ENCODE measurements at places on chromosomes 6 and 20.

DNA sequence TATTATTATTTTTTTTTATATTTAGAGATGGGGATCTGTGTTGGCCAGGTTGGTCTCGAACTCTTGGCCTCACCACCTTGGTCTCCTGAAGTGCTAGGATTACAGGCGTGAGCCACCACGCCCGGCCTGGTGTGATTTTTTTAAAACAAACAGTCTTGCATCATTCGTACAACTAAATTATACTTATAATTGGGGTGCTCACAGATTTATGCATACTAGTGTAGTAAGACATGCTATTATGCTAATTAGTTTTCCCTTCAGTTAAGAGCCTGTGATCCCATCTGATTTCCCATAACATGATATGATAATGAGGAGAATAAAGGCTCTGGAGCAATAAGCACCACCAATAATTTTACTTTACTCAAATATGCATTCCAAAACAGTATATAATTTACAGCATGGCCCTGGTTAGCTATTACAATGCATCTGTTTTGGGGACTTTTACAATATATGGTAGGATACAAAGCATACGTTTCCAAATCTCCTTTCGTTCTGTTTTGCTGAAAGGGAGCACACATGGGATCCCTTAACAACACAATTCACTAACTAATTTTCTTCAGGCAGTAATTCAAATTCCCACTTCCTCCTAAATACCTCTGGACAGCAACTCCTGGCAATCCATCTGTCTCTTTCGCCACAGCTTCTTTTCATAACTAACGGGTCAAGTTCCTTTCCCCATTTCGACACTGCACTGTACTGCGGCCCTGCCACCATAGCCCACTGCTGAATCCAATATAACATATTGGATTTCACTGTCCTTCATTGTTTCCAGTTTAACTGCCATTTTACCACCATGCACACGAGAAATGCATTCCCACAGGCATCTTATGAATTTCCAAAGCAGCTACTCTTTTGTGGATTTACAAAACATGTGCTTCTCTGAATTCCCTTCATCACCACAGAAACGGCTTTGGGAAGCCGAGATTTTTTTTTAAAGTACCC lies 1.7 kb downstream of the NUDT3 start:
- DNase-seq, result no peak

DNA sequence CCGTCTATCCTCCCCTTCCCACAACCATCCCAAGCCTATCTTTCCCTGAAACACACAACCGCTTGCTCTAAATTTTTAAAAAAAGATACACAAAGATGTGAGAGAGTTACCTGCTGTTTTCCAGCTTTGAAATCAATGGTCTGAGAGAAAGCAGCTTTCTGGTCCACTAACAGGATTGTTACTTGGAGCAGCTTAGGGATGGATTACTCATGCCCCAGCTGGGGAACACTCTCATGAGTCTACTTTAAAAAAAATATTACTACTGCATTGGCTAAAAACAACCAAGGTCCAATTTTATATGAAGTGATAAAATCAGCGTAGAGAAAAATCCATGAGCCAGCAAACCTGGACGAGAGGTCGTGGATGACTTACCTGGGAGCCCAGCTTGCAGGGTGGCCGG lies 29.6 kb upstream of the FOXC1 start:
- no peak for DNase-seq

DNA sequence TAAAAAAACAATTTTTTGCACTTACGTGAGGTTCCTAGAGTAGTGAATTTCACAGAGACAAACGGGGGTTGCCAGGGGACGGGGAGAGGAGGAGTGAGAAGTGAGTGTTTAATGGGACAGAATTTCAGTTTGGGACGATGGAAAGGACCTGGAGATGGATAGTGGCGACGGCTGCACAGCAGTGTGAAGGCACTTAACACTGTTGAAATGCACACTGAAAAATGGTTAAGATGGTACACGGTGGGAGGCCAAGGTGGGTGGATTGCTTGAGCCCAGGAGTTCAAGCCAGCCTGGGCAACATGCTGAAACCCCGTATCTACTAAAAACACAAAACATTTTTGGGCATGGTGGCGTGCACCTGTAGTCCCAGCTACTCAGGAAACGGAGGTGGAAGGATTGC lies 31.4 kb downstream of the RPP40 start:
- no peak for DNase-seq

GRCh38 chr6:168439794-168440450 lies 1.1 kb upstream of the SMOC2 start:
- DNase-seq, result no peak

GRCh38 chr20:33249456-33249855 lies 13.7 kb downstream of the BPIFA1 start:
- no peak for DNase-seq

GRCh38 chr6:116447052-116447451 lies 14.1 kb upstream of the CALHM6 start:
- DNase-seq, result no peak
